AG09319 (cell line): ENCODE measurements at places on chromosomes 7 and 10.

- DNase-seq: no peak
Observed at GRCh38 chr10:132879408-132880127, 62.8 kb downstream of the CFAP46 start.

DNA sequence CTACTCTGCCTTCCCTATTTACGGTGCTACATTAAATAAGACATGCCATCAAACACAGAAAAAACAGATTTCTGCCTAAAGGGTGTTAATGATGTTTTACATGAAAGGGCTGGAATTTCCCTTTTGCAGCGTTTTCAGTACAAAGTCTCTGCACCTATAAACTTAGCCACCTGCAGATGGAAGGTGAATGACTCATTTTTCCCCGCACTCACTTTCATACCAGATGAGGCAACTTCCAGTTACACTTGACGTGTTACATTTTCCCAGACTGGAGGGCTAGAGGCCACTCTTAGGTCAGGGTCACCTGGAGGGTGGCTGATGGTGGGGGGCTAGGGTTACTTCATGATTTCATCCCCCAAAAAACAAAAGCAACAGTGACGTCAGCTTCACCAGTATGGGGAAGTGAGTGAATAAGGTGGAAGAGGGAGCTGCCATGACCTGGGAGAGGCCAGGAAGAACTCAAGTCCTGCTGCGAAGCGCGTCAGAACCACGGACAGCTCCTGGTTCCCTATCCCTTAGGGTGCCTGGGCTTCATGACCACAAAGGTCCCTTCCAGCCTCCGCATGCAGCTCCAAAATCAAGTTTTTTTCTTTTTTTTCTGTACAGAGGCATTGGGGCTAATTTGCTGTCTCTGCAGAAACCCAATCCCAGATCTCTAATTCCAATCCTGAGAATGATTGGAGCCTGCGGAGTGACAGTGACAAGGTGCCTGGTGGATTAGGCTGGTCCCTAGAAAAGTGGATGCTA lies 94.0 kb downstream of the ADARB2 start:
- DNase-seq: no peak

DNA sequence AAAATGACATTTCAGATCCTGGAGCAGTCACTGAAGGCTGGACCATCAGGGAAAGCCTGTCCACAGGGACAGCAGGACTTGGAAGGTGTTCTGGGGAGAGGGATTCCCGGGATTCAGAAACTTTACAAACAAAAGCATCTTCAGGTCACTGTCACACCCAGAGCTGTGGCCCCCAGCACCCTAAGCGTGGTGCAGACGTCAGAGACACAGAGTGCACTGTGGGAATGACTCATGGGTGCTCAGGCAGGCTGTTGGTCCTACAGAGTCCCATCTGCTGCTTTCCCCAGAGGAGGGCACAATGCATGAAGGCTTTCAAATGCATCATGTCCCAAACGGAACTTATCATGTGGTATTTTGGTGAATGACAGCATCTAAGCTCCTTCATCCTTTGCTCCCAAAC lies 13.1 kb upstream of the LRMDA start:
- no peak for DNase-seq

GRCh38 chr7:116577320-116577871 lies 52.6 kb downstream of the CAV1 start:
- DNase-seq: no peak

GRCh38 chr7:49773218-49773935 lies at the start of gene VWC2:
VWC2 (plus strand) TSS chr7:49773638; CDS start chr7:49775436, 1,798 bp downstream.
- no peak for DNase-seq

DNA sequence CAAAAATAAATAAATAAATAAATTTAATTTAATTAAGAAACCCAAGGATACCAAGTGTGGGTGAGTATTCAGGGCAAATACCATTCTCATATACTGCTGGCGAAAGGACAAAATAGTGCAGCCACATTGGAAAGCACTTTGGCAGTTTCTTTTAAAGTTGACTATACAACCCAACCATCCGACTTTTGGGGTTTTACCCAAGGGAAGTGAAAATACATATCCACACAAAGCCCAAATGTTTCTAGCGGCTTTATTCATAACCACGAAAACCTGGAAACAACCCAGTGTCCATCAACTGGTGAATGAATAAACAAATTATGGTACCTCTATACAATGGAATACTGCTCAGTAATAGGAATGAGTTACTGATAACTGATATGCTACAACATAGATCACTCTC lies 36.2 kb upstream of the OGDHL start:
- no peak for DNase-seq

- no peak for DNase-seq
Observed at GRCh38 chr7:24769851-24770250, 12.6 kb upstream of the GSDME start.

GRCh38 chr10:49149881-49150280 lies 16.1 kb upstream of the FAM170B start:
- no peak for DNase-seq

DNA sequence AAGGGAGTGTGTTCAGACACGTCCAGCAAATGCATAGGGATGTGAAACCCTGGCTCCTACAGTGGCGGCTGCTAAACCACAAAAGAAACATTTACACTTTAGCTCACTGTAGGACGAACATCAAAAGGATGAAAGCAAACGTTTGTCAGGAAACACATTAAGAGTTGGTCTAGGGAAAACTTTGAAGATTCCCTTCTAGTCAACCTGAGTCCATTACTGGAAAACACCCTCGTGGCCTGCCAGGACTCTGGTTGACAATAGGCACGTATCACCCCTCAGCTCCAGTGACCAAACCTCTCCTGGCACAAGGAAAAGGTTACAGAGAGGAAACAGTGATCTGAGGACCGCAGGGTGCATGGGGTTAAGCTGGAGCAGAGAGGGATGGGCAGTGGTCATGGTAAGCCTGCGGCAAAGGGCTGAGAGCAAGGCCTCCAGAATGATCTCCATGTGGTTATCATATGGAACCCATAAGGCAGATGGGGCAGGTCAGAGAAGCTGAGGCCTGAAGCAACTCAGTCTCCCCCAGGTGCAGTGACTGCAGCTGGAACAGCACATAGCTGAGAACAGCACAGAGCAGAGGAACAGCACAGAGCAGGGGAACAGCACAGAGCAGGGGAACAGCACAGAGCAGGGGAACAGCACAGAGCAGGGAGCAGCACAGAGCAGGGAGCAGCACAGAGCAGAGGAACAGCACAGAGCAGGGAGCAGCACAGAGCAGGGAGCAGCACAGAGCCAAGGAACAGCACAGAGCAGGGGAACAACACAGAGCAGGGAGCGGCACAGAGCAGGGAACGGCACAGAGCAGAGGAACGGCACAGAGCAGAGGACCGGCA lies 49.9 kb downstream of the CHST15 start:
- DNase-seq: no peak

DNA sequence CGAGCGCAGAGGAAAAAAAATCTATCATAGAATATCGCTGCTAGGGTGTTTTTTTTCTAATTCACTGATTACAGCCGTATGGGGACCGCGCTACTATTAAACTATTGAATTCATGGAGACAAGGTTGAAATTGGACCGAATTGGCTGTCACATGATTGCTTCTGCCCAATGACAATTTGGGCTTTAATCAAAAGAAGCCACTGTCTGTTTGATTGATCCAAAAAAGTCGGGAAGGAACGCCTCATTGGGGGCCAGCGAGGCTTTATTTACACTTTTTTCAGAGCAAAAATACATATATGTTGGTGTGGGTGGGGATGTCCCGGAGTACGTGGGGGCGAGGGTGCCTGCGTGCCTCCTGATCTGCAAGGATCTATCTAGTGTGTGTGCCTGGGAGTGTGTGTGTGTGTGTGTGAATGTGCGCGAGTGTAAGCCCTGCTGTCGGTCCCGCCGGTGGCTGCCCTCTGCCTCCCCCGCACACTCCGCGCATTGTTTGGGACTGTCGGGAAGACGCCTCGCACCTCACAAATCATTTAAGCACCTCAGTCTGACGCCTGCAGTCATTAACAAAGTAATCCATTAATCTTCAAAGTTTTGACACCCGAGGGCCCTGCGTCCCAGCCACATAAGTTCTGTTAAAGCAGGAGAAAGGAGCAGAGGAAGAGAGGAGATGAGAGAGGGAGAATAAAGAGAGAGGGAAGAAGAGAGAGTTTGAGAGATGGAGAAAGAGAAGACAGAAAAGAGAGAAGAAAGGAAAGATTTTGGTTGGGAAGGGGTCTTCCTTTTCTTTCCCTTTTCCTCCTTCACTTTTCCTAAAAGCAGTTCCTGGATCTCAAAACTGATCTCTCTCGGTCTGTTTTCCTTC lies at the start of gene HOXA2:
TSS of gene HOXA2 (minus strand) at position 103 of the 862 bp plus-strand sequence. CDS start 183 bp downstream, outside the sequence.
- DNase-seq: no peak

GRCh38 chr7:50359995-50360925 lies 55.7 kb downstream of the IKZF1 start:
- no peak for DNase-seq

DNA sequence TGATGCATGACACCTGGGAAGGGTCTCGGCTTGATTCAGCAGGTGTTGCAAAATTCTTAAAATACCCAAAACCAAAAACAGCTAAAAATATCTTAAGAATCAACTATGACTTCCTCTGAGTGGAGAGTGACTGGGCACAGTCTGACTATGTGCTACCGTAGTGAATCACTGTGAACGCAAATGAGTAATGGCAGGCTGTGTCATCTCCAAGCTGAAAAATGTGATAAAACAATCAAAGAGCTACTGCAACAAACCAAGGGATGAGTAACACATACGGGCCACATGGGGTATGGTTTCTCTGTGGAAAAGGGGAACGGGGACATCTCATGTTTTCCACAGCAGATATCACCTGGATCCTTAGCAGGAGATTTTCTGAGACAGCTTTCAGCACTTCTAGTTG lies 127.5 kb downstream of the ABCA13 start:
- no peak for DNase-seq
